WERI-Rb-1 (cell line): ENCODE measurements at places on chromosomes 13 and 19.
A peak's percentile ranks its signal among the peaks of the same experiment; 100 is the strongest.

DNA sequence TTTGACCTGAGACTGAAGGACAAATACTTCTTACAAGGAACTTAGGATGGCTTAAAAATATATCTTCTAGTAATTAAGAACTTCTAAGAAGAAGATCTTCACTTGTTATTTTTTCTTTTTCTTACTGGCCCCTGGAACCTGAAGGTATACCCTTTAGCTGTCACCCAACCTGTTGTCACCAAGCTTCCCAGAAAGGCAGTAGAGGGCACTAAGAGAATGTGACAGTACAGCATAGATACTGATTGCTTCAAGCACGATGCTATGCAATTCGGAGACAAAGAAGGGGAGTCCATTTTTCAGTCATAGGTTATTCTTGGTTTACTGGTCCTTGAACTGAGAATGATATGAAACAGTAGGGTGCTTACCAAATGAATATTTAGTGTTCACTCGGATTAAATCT, 208.3 kb upstream of the PCDH9 start:
- DNase-seq: no peak

- no peak for DNase-seq
These were observed 31.5 kb upstream of the PABPC3 start for GRCh38 chr13:25064396-25064795.

DNA sequence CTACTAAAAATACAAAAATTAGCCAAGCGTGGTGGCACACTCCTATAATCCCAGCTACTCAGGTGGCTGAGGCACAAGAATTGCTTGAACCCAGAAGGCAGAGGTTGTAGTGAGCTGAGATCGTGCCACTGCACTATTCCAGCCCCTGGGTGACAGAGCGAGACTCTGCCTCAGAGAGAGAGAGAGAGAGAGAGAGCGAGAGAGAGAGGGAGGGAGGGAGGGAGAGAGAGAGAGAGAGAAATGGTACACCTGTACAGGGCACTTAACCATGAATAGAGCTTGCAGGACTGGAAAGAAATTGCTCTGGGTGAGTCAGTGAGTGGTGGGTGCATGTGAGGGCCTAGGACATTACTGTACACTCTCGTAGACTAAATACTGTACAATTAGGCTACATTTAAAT, 40.5 kb upstream of the SLC7A9 start:
- no peak for DNase-seq

DNA sequence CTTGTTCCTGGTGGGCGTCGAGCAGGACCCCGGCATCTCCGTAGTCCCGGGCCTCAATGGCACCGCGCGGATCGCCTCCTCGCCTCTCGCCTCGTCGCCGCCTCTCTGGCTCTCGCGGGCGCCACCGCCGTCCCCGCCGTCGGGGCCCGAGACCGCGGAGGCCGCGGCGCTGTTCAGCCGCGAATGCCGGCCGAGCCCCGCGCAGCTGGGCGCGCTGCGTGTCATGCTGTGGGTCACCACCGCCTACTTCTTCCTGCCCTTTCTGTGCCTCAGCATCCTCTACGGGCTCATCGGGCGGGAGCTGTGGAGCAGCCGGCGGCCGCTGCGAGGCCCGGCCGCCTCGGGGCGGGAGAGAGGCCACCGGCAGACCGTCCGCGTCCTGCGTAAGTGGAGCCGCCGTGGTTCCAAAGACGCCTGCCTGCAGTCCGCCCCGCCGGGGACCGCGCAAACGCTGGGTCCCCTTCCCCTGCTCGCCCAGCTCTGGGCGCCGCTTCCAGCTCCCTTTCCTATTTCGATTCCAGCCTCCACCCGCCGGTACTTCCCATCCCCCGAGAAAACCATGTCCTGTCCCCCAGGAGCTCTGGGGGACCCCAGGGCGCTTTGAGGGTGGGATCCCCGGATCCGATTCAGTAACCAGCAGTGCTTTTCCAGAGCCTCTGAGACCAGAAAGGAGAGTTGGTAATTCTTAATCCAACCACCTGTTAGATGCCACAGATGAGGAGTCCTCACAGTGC, 885 bp downstream of the MLNR start:
- DNase-seq: no peak

- no peak for DNase-seq
These were observed 131.5 kb downstream of the RGCC start for GRCh38 chr13:41588899-41589298.

- no peak for DNase-seq
These were observed 48.6 kb downstream of the LHFPL6 start for GRCh38 chr13:39554371-39554770.

- no peak for DNase-seq
These were observed 35.4 kb downstream of the KL start for GRCh38 chr13:33051632-33052031.

GRCh38 chr19:18253716-18254115, 20.5 kb downstream of the IQCN start:
- DNase-seq: no peak

DNA sequence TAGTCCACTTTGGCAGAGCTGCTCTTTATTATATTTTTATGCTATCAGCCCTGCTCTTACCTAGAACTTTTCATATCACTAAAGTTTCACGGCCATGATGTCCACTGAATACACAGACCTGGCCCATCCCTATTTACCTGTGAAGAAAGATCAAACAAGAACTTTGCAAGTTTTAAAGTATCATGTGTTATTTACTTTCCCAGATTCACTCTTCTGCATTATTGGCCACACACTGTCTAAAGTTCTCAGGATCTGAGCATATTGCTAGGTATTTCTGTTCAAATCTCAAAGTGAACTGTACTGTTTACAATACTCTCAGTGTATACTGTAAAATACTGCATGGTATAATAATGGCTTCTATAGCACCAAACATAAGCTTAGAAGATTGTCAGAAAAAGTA, 405.2 kb downstream of the KLF12 start:
- DNase-seq: no peak

DNA sequence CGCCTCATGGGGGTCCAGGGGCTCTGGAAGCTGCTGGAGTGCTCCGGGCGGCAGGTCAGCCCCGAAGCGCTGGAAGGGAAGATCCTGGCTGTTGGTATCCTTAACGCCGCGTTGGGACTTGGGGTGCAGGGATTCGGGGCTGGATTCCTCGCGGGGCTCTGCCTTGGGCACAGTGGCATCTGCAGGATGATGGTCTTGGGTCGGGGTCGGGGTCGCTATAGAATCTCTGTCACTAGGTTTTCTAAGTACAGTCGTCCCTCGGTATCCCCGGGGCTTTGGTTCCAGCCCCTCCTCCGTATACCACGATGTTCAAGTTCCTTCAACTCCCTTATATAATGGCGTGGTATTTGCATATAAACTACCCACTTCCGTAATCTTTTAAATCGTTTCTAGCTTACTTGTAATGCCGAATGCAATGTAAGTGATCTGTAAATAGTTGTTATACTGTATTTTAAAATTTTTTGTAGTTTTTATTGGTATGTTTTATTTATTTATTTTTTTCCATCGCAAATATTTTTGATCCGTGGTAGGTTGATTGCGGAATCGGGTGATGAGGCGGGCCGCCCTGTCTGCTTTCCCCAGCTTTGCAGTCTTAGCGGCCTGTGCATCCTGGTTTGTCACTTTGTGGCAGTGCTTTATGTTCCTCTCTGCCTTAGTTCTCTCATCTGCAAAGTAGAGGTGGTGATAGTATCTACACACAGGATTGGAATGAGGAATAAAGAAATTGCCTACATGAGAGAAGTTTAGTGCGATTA, 606 bp downstream of the ERCC5 start:
- DNase-seq: peak; percentile 54

DNA sequence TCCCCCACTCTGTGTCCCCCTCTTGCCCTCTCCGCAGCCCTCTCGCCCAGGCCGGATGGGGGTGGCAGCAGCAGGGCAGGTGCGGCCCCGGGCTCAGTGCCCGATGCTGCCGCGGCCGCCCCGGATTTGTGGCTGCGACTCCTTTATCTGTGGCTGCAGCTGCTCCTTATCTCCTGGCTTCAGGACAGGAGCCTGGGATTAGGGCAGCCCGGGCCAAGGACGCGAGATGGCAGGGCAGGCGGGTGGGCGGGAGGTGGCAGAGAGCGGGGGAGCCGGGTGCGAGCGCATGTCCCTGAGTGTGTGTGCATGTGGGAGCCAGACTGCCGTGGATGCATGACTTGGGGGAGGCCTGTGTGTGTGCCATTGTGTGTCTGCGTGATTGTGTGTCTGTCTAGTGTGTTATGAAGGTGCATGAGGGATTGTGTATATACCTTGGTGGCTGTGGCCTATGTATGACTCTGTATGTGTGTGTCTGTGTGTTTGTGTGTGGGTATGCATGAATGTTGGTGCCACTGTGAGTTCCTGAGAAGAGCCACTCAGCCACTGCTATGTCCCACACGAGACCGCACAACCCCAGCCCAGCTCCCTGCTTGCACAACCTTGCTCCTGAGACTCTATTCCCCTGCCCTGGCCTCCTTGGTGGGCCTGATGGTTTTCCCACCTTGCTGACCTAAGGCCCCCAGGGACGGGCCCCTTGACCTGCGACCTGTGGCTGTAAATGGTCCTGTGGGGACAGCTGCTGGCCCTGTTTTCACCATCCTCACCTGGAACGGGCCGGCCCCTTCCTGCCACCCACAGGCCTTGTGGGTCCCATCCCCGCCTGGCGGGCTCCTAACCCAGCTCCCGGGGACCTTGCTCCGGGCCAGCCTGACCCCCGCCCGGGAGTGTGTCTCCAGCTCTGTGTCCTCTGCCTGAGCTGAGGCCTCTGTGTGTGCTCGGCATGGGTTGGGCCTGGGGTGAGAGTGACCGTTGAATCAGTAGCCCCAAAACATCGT, 5.3 kb upstream of the NRTN start:
- DNase-seq: peak; percentile 81

DNA sequence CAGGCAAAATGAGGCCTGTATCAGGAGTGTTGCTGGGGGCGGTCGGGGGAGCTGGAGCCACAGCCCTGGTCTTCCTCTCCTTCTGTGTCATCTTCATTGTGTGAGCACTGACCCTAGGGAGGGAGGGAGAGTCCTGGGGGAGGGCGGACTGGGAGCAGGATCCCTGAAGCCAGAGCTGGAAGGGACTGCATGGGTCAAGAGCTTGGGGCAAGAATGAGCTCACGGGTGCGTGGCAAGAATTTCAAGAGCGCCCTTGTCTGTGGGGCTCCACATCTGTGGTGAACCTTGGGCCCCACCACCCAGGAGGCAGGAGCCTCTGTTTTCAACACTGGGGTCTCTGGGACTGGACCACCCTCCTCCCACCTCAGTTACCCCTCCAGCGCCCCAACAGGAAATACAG, 4.7 kb downstream of the SIGLEC7 start:
- DNase-seq: no peak

DNA sequence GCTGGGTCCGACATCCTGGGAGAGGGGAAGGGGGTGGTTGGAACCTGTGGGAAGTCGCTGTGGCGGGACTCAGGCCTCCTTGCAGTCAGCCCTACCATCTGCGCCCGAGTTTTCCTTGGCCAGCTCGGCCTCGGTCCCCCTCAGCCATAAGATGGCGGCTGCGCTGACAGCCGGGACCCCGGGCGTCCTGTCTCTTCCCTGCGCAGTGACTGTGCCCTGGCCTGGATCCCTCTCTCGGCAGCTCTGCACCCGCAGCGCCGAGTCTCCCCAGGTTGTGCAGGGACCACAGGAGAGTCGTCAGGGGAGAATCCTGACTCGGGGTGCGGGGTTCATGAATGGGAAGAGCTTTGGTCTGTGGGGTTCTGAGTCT, 345 bp downstream of the ZNF257 start:
- DNase-seq: no peak

DNA sequence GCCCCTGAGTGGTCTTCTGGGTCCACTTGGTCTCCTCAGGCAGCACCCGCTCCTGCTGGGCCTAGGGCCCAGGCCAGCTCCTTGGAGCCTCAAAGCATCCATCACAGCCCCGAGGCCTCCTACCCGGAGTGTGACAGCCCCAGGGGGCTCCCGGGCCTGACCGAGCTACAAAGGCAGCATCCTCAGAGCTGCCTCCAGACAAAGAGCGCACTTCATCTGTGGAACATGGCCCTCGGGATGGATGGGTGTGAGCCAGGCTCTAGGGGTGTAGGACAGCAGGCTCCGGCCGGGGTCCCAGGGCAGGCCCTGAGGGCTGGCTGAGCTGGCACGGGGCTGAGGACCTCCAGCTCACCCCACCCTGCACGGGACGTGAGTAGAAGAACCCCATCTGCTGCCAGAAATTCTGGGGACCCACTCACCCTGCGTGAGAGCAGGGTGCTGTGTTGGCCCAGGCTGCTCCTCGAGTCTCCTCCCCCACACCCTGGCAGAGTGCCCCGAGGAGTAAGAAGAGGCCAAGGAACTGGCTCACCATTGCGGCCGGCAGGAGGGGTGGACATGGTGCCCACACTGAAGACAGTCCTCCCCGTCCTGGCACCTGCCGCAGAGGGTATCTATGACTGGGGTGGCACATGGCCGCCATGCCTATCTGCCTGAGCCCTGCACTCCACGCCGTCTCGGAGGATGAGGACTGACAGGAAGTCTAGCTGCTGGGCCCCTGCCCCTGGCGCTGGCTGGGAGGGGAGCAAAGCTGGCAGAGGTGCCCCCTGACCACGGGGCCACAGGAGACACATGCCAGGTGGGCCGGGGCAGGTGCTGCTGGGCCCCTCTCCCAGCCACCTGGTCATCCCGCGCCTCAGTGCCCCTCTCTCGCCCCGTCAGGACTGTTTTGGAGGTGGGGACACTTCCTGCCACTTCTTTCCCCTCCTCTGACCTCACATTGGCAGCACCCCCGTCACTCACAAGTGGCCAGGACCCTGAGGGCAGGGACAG, 22.3 kb downstream of the CEBPG start:
- DNase-seq: no peak

- no peak for DNase-seq
These were observed 10.1 kb downstream of the NLRP12 start for GRCh38 chr19:53813996-53814395.

- no peak for DNase-seq
These were observed 30.5 kb upstream of the MBNL2 start for GRCh38 chr13:97191615-97192014.

DNA sequence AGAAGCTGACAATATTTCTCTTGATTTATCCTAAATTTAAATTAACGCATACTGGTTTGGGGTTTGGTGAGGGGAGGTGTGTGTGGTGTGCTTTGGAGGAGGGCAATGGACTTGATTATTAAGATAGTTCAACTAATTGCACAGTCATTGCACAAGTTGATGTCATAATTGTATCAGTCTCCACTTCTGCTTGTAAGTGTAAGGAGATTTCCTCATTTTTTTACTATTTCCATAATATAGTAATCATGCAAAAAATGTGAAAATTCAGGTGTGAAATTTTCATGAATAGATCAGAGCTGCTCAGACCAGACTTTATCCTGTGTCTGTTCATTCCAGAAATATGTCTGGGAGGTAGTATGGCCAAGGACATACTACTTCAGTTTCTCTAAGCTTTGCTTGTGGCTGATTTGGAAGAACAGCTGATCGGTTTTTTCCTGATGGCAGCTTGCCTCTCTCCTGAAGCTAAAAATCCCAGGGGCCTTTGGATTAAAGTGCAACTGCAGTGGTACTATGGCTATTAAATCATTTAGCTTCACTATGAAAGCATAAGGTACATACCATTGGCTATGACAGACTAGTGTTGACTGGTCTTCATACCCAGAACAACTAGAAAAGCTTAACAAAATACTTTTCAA, 201.8 kb upstream of the MIR17HG start:
- no peak for DNase-seq

- DNase-seq: peak; percentile 99
These were observed at the start of gene MAP2K7 for GRCh38 chr19:7903244-7904073. TSS of gene MAP2K7 (plus strand) at chr19:7903877. CDS start at chr19:7903945, 68 bp downstream.

GRCh38 chr19:36028313-36029041, 4.2 kb downstream of the CLIP3 start:
- no peak for DNase-seq

- DNase-seq: peak; percentile 92
These were observed 1.5 kb downstream of the FOSB start for GRCh38 chr19:45469132-45469944.

- DNase-seq: no peak
These were observed 82.1 kb downstream of the ZAR1L start for GRCh38 chr13:32233062-32233461.
